Activated CD4-positive, alpha-beta T cell treated with anti-CD3 and anti-CD28 coated beads, Interleukin-2, Interleukin-6, amounts not matched to agents 100 ng/mL and 50 ng/mL, durations not matched to agents 16 hours and 8 hours (primary cell): ENCODE measurements at places on chromosomes 4 and X.

GRCh38 chrX:81201071-81201470 lies 642 bp downstream of the HMGN5 start:
- no peak for DNase-seq

- no peak for DNase-seq
Measured at GRCh38 chr4:54566608-54567007, 91.1 kb upstream of the KIT start.

- DNase-seq = no peak
Measured at GRCh38 chr4:28269426-28269825, 1408.8 kb downstream of the STIM2 start.

- DNase-seq = no peak
Measured at GRCh38 chr4:140645614-140646412, 77.1 kb upstream of the UCP1 start.

GRCh38 chr4:156971165-156971675 lies 379 bp downstream of the PDGFC start:
- DNase-seq = no peak

DNA sequence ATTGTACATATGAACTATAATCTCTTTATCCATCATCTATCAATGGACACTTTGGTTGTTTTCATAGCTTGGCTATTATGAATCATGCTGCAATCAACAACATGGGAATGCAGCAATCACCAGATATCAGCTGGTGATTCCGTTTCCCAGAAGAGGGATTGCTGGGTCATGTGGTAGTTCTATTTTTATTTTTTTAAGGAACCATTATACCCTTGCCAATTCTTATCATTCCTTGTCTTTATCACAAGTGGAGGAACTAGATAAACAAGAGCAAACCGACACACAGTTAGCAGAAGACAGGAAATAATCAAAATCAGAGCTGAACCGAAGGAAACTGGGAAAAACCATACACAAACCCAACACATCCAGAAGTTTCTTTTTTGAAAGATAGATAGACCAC lies 14.5 kb upstream of the LNX1 start:
- no peak for DNase-seq

- no peak for DNase-seq
Measured at GRCh38 chr4:41579043-41579442, 41.1 kb downstream of the LIMCH1 start.

- DNase-seq = no peak
Measured at GRCh38 chrX:73562458-73562857, 539 bp upstream of the CHIC1 start.

- DNase-seq = peak; percentile 44
Measured at GRCh38 chrX:100895365-100896075, 21.4 kb upstream of the NOX1 start.

- no peak for DNase-seq
Measured at GRCh38 chr4:136699905-136700304, 832.4 kb downstream of the PCDH18 start.

DNA sequence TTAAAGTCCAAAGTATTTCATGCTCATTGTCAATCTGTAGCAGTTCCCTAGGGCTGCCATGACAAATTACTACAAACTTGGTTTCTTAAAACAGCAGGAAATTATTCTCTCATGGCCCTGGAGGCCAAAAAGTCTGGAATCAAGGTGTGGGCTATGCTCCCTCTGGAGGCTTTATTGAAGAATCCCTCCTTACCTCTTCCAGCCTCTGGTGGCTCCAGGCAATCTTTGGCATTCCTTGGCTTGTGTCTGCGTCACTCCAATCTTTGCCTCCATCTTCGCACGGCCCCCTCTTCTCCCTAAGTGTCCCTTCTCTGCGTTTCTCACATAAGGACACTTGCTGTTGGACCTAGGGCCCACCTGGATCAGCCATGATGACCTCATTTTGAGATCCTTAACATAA lies 170.4 kb downstream of the SMIM20 start:
- DNase-seq = no peak

DNA sequence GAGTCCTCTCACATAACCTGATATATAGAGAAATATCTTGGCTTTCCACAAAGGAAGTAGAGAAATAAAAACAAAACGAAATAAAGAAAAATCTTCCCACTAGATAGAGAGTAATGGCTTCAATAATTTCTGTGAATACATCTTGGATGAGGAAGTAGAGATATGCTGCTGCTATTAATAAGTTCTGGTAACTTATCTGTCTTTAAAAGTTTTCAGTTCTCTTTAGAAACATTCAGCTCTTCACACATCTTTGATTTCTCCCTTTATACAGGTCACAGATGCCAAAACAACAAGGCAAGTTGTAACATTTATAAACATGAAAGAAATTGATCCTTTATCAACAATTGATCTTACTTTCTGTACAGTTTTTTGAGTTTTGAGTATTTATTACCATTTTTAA lies 615.8 kb downstream of the TRAM1L1 start:
- DNase-seq = no peak

GRCh38 chr4:129314781-129315180 lies 218.8 kb downstream of the C4orf33 start:
- DNase-seq = no peak

DNA sequence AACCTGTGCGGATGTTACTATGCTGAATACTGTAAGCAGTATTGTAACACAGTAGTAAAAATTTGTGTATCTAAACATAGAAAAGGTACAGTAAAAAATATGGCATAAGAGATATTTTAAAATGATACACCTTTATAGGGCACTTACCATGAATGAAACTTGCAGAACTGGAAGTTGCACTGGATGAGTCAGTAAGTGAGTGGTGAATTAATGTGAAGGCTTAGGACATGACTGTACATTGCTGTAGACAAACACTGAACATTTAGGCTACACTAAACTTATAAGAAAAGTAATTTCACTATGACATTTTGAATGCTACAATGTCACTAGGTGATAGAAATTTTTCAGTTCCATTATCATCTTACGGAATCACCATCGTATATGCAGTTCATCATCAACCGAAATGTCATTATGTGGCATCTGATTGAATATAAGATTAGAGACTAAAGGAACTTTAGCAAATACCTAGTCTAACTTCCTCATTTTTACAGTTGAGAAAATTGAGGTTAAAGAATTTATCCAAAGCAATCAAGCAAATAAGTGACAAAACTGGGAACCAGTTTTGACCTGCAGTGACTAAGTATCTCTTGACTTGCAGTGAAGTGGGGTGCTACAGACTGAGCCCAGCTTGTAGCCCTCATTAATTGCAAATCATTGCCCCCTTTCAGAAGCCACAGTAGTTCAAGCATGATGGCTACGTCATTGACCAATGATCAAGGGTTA lies 55.3 kb downstream of the EGF start:
- DNase-seq = peak; percentile 11

GRCh38 chrX:73765776-73766430 lies 202.9 kb downstream of the CHIC1 start:
- DNase-seq = no peak

GRCh38 chrX:46321676-46322075 lies 223.5 kb downstream of the ZNF674 start:
- no peak for DNase-seq

DNA sequence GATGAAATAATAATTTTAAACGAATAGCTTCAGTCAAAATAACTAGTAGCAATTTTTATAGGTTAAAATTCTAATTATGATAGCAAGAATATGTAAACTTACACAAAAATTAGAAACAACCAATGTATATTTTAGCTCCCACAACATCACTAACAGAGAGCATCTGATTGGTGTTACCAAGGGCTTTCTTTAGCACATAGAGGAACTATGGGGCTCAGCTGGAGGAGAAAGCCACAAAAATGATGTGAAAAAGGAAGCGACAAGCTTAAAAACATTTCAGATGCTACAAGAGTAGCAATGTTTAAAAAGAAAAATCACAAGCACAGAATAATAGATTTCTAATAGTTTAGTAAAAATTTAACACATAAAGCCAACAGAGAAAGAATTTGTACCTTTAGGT lies 56.3 kb downstream of the ATP8A1 start:
- DNase-seq = no peak

DNA sequence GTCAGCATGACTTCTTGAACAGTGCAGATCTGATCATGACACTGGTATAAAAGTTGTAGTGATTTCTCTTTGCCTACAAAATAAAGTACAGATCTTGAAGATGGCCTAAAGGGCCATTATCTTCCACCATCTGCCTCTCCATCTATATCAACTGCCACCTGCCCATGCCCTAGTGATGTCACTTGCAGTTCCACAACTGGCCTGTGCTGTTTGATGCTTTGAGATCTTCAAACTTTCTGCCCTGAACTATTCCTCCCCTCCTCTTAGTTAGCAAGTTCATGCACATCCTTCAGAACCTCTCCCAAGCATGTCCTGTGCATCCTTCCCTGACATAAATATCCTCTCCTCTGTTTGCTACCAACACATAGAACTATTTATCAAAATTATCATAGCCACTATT lies 217.0 kb downstream of the SOWAHB start:
- no peak for DNase-seq

GRCh38 chrX:68847172-68847571 lies 18.4 kb downstream of the EFNB1 start:
- no peak for DNase-seq

GRCh38 chrX:106862972-106863688 lies 40.0 kb downstream of the RIPPLY1 start:
- DNase-seq = peak; percentile 39

GRCh38 chr4:70392057-70392776 lies 5.5 kb upstream of the OPRPN start:
- DNase-seq = no peak

GRCh38 chr4:5220028-5220427 lies 168.7 kb downstream of the STK32B start:
- no peak for DNase-seq

DNA sequence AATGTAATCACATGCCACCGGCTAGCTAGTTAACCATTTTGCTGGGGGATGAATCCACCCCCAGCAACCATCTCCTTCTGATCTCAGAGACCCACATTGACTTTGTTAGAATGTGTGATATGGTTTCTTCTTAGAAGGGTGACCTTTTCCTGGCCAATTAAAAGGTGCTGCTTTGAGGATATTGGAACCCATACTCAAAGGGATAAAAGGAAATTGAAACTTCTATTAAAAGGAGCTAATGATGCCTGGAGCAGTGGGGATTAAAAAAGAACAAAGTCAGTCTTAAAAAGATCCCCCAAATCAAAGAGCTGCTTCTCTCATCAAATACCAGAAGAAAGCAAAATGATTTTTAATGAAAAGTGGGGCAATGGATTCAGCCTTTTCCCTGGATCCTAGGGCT lies 214.1 kb downstream of the SHROOM3 start:
- DNase-seq = no peak

- no peak for DNase-seq
Measured at GRCh38 chr4:124887739-124888138, 175.2 kb upstream of the ANKRD50 start.

DNA sequence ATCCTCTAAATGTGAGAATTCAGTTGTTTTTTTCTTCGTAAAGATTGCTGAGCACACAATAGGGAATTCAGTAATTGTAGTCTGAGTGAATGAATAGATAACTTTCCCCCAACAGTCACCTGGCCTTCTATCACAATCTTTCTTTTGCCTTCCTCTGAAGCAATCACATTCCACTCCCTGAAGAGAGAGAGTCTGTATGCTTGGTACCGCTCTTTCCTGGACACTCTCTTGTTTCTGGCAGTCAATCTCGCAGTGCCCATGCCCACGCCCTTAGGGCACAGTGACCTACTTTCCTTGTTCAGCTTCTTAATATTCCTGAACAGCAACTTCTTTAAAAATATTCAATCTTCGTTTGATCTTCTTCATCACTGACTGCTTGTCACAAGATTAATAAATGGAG lies 255.9 kb downstream of the ADAMTS3 start:
- no peak for DNase-seq

- DNase-seq = no peak
Measured at GRCh38 chr4:16896881-16897750, 1.3 kb downstream of the LDB2 start.

- no peak for DNase-seq
Measured at GRCh38 chr4:166458756-166459155, 585.7 kb downstream of the TLL1 start.

GRCh38 chrX:49120091-49120490 lies 3.4 kb downstream of the GPKOW start:
- no peak for DNase-seq

- DNase-seq = no peak
Measured at GRCh38 chrX:134545510-134545909, 85.5 kb downstream of the HPRT1 start.
